ENCODE measurements at places on chromosomes 4 and X.
A peak's percentile ranks its signal among the peaks of the same experiment; 100 is the strongest.

- no peak for DNase-seq
These were observed 75.8 kb downstream of the PPP3CA start for GRCh38 chr4:101271516-101271915.

DNA sequence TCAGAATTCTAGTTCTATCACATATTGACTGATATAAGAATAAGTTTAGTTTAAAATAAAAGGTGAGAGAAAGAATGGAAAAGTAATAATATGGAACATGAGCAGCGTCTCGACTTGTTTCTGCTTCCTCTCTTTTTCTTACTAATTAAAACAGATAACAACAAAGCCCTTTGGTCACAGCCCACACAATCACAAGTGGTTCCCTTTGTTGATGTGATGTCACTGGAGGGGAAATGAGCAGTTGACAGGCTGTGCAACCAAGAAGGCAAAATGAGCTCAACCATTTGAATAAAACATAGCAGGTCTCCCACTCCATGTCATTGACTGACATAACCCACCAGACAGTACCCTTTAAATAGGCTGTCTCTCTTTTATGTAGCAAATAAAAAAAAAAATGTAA, 342.5 kb upstream of the MAGEB2 start:
- DNase-seq: no peak

DNA sequence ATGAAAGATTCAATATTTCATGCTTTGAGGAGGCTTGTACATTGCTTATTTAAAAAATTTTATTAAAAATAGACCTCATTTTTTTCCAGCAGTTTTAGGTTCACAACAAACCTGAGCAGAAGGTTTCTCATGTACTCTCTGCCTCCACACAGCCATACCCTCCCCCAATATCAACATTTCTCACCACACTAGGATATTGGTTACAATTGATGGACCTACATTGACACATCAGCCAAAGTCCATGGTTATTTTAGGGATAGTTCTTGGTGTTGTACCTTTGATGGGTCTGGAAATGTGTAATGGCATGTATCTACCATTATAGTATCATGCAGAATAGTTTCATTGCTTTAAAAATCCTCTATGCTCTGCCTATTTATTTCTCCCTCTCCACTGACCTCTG, 611.0 kb downstream of the KCTD8 start:
- no peak for DNase-seq

GRCh38 chr4:157217708-157218107, 2.8 kb upstream of the GRIA2 start:
- DNase-seq: no peak

- DNase-seq: no peak
These were observed 8.0 kb downstream of the NR3C2 start for GRCh38 chr4:148434075-148434773.

DNA sequence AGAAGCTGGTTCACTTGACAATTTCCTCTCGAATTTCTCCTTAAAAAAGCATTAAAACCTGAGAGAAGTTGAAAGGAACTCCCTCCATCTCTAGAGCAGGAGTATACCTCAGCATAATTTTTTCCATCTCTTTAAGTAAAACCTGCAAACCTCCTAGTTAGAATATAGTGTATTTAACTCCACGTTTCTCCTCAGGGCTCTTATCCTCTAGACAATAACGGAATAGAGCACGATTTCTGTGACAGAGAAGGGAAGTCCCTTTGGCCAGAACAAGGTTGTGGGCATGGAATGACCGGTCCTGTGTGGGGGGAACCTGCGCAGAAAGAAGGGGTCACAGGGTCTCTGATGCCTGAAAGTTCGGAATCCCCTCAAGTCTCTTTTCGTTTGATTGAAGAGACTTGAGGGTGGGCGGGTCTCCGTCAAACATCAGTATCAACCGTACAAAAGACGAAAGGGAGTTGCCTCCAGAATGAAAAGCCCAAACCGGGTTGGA, 697 bp downstream of the ZNF280C start:
- DNase-seq: no peak

GRCh38 chrX:63258144-63258543, 93.0 kb downstream of the SPIN4 start:
- no peak for DNase-seq

DNA sequence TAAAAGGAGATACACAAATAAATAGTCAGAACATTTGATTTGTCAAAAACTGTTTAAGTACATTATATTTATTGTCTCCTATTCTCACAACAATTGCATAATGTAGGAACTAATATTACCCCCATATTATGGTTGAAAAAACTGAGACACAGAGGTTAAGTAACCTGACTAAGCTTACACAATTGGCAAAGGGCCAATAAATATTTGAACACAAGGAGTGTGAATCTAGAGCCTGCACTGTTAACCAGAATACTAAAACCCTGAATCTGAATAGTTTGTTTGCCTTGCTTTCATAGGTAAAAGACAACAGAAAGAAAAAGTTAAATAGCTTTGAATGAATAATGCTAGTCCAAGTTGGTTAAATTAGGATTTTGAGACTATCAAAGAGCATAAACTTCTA, 55.2 kb downstream of the IL13RA2 start:
- no peak for DNase-seq

DNA sequence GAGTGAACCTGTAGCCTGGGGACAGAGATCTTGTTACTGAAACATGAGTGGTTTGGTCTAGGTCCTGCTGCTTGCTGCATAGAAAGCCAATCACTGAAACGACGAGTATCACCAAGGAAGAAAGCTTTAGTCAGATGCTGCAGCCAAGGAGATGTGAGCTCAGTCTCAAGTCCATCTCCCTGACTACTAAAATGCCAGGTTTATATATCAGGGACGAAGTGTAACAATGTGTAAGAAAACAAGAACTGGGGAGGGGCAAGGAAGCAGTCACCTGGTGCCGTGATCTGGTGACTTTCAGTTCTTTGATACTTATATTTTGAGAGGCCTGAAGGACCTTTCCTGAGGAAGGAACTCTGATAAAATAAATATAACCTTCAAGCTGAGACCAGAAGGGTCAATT, 19.6 kb upstream of the ABRAXAS1 start:
- DNase-seq: no peak

GRCh38 chrX:2788980-2789379, 37.1 kb downstream of the XG start:
- no peak for DNase-seq

DNA sequence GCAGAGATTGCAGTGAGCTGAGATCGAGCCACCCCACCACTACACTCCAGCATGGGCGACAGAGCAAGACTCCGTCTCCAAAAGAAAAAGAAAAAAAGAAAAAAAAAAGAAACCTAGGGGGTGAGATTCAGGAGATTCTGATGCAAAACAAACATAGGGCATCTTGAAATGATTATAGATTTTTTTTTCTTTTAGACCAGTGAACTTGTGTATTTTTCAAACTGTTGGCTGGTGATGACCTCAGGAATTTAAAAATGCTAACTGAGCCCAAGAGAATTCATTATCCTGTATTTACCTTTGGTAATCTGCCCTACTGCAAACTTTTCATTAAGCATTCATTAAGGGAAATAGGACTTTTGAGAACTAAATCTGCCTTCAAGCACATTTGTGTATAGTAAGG, 20.6 kb downstream of the ATP10D start:
- DNase-seq: peak; percentile 62

All from fibroblast of gingiva (primary cell).